ENCODE measurements at places on chromosomes 16 and 17. TPM values are rescaled to one million over a fixed set of nuclear protein-coding genes. Genes with fewer than 3 reads are reported as not detected.

DNA sequence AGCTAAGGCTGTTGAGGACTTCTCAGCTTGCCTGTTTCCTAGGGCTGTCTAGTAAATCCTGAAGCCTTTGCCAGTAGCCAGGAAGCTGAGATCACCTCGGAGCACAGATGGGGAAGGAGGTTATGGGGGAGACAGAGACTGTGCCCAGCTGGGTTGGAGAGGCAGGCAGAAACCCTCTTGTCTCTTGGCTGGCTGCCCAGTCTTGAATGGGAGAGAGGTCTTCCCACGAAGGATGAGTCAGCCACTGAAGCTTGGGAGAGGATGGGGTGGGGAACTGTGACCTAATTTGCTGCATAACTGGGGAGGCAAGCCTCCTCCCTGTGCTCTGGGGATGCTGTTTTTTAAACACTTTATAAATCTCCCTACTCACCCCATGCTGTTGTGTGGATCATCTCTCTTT is 69.8 kb downstream of the SHISA9 start:
- no peak for DNase-seq

DNA sequence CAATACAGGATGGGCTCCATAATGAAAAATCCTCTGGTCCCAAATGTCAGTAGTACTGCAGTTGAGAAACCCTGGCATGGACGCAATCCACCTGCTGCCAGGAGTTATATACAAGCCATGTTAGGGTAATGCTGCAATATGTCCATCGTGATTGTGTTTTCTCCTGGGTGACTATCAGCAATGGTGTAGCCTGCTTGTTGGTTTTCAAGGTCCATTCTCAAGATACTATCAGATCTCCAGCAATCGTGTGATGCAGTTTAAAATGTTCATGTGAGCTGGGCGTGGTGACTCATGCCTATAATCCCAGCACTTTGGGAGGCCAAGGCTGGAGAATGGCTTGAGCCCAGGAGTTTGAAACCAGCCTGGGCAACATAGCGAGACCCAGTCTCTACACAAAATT is 24.0 kb downstream of the ABCC1 start:
- DNase-seq = no peak

DNA sequence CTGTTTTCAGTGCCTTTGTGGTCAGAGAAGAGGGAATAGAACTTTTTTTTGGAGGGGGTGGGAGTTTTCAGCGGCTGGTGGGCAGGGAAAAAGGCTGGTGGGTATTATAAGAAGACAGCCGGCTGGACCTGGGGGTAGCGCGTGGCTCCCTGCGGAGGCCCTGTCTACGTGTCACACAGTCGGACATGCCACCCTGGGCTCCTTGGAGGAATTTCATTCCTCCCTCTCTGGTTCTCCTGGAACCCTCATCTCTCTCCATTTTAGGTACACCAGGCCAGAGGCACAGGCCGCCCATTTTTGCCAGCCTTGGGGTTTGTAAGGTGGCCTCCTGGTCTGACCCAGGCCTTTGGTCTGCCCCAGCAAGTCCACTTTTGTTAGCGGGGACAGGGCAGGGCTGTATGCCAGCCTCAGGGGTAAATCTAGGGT is 908 bp downstream of the FKBP10 start:
- no peak for DNase-seq

DNA sequence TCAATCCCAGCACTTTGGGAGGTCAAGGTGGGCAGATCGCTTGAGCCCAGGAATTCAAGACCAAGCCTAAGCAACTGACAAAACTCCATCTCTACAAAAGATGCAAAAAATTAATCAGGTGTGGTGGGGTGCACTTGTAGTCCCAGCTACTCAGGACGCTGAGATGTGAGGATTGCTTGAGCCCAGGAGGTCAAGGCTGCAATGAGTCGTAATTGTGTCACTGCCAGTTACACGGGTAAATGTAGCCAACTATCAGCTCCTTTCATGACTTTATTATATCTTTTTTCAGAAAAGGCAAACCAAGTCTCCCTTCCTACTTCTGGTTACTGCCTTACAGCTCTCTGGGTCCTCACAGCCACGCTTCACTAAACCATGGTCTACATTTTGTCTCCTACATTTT is 4.0 kb downstream of the SDF2 start:
- DNase-seq = no peak

DNA sequence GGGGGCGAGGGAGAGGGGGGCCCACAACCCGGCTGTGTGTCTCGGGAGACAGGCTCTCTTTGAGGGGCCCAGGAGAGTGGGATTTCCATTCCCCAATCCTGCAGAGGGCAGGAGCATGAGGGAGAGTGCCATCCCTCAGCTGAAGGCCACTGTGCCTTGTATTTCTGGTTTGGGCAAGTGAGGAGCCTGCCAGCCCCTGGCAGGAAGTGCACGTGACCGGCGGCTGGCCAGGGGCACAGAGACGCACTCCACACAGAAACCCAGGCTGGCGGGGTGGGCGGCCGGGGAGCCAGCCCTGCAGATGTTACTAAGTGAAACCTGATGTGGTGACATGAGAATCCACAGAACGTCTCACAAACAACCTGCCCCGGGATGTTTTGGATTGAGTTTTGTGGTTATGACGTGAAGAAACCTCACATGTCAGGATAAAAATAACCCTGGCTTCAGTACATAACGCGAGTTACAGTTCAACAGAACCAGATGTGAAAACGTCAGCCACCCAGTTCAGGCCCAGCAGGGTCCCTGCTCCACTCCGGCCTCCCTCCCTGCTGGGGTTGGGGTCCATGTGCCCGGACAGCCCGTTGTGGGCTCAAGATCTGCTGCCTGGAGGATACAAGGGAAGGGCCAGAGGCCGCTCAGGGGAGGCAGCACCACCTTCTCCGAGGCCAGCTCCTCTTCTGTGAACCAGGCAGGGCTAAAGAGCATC is 51.7 kb upstream of the MTSS2 start:
- DNase-seq = no peak

- DNase-seq = no peak
These were observed 369 bp upstream of the BTBD17 start for GRCh38 chr17:74362069-74362405.

GRCh38 chr17:43546319-43547188 is at the start of gene ETV4:
Gene ETV4 (minus strand): TSS chr17:43546340. CDS start chr17:43545617, 723 bp downstream.
- DNase-seq = peak; percentile 86

- no peak for DNase-seq
These were observed 17.4 kb downstream of the ASPSCR1 start for GRCh38 chr17:81994593-81995462.

DNA sequence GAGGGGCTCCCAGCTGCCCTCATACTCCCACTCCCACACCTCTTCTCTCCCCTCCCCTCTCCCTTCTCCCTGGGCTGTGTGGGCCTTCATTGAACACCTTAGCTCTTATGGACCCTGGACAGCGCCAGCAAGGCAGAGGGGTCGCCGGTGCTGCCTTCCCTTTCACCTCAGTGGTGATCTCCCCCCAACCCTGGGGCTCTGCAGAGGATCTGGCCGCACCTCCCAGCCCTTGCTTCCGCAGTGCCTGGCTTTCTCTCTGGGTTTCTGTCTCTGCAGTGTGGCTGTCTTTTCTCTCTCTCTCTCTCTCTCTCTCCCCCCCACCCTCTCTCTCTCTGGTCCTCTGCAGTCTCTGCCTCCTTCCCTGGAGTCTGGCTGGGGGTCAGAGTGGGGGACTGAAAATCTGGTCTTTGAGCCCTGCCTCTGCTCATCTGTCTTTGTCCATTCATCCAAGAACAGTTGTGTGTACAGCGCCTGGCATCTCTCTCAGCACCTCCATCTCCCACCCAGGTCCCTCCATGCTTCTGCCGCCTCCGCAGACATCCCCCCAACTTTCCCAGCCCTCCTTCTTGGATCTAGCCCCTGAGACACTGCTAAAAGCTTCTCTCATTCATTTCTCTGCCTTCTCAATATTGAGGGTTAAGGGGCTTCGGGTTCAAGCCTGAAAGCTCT is 1.1 kb downstream of the SEZ6L2 start:
- no peak for DNase-seq

DNA sequence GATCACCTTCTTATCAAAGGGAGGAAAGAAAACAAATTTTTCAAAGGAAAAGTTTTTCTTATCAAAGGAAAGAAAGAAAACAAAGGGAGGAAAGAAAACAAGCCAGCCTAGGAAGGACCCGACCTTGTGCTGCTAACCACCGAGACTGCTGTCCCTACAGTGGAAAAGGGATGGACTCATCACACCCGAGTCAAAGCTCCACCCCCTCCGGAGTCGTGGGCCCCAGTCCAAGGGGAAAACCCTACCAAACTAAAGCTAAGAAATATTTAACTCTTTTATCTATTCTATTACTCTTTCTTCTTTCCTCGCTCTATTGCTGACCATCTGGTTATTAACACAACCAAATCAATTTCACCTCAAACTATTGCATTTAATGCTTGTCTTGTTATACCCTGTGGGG is 6.1 kb upstream of the ENDOV start:
- no peak for DNase-seq

DNA sequence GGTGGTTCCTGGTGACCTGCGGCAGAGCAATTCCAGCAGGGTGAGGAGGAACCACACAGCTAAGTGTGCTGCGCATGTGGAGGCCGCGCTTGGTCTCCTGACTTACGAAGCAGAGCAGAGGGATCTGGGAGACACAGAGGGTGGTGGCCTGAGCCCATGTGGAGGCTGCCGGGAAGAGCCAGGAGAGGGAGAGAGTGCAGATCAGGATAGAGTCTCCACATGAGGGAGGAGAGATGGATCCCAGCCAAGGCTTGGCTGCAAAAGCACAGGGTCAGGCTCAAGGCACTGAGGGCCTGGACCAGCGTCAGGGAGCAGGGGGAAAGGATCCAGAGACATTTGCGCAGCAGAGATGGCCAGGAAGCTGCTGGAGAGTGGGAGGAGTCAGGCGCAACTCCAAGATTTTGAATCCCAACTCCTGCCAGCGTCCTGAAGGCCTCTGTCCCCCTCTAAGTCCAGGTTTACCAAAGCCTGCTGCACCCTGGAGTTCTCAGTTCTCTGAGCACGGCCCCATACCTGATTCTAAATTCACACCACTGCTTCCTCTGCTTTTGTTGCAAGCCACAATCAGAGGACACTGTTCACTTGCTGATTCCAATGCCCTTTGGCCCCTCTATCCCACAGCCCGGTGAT is 11.3 kb upstream of the MLLT6 start:
- no peak for DNase-seq

- DNase-seq = no peak
These were observed 1.0 kb upstream of the TMEM235 start for GRCh38 chr17:78230252-78230962.

DNA sequence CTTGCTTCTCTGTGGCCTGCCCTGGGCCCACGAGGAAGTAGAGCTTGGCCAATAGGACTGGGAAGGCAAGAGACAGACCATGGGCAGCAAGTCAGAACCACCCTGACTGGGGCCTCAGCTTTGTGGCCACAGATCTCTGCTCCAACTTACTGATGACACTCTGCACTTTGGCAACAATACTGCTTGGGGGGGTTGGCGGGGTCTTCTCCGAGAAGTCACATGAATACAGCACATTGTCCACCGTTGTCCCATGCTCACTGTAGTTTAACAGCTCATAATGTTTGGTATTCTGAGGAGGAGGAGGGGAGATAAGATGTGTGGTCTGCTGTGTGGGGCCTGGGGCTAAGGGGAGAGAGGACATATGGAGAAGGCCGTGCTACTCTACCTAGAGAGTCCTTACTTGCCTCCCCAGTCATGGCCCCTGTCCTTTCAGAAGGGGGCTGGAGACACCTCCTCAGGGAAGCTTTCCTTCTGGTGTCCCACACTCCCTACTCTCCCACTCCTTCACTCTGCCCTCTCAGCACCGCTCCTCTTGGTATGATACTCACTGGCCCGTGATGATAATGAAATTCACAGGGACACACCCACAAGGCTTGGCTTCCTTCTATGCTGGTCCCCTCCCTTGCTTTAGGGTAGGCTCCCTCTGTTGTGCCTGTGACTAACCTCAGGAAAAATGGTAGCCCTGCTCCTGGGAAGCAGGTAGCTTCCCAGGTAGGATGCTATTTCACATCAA is 4.0 kb upstream of the DHRS13 start:
- no peak for DNase-seq

GRCh38 chr17:38899421-38899820 is 26.0 kb upstream of the LASP1NB start:
- DNase-seq = no peak

GRCh38 chr17:78555746-78556401 is 21.3 kb downstream of the DNAH17 start:
- DNase-seq = no peak

DNA sequence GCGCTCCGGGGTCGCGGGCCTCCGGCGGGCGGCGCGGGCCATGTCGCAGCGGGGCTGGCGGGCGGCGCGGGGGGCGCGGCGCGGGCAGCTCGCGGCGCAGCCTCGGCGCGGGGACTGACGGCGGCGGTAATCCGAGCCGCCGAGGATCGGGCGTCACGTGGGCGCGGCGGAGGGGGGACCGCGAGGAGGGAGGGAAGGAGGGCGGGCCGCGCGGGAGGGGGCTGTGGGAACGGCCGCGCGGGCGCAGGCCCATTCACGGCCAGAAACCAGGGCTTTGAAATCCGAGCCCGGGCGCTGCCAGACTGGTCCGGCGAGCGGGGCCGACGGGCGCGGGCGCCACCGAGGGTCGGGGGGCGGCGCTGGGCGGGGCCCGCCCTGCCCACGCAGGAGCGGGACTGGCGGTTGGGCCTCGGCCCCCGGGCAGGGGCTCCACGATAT is at the start of gene MTSS2:
MTSS2 (minus strand) TSS at position 116 of the 438 bp plus-strand sequence. CDS start 262 bp downstream, outside the sequence.
- DNase-seq = peak; percentile 54

- DNase-seq = peak; percentile 51
These were observed 80.5 kb downstream of the SNX11 start for GRCh38 chr17:48187872-48188608.

DNA sequence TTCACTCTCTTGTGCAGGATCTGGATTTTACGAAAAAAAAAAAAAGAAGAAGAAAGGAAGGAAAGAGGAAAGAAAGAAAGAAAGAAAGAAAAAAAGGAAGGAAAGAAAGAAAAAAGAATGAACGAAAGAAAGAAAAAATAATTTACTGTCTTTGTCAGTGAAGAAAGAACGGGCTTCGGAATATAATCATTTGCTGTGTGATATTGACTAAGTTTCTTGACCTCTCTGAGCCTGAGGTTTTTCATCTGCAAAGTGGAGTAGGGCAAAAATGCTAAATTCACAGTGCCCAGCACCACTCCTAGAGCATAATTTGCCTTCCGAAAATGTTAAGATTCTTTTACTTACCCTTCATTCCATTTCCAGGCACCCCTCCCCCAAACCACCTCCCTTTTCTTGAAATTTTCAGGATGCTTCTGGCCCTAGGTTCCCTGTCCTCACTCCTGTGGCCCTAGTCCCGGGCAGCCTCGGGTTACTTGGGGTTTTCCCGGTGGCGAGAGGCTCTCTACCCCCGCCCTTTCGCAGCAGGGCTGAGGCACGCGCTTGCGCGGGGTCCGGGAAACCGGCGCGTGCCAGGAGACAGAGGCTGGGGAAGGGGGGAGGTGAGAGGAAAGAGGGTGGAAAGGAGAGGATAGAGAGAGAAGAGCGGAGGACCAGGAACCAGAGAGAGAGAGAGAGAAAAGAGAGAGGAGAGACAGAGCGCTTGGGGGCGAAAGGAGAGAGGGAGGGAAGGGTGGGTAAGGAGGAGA is at the start of gene CNTNAP1:
CNTNAP1 (plus strand) TSS at position 556 of the 746 bp plus-strand sequence. CDS start 299 bp downstream, outside the sequence.
- no peak for DNase-seq

Gene DNASE1L2
- polyA plus RNA-seq = 1.4 TPM

Gene CNEP1R1
- 27.9 TPM for polyA plus RNA-seq

Gene KRT20
- polyA plus RNA-seq = not detected

Gene TMC8
- 1.1 TPM for polyA plus RNA-seq

Gene C16orf78
- not detected for polyA plus RNA-seq

Gene CLEC18C
- polyA plus RNA-seq = 67.8 TPM

Data from renal cortex interstitium (tissue), 15 donors.